Right ventricle myocardium inferior (tissue), 1 donor: ENCODE measurements at places on chromosomes 5 and 9. TPM values are rescaled to one million over a fixed set of nuclear protein-coding genes. Genes with fewer than 3 reads are reported as not detected.

Gene TAF11L5
- total RNA-seq, result not detected

Gene ADGRD2
- not detected for total RNA-seq

Gene SEMA5A
- 28.6 TPM for total RNA-seq

Gene SFXN1
- total RNA-seq, result 34.5 TPM

Gene ACER2
- 3.2 TPM for total RNA-seq

Gene SMIM3
- total RNA-seq, result 19.8 TPM

Gene EGFL7
- total RNA-seq, result 72.0 TPM

Gene DMRT2
- not detected for total RNA-seq

Gene MSX2
- 1.4 TPM for total RNA-seq
